ENCODE measurements at places on chromosomes 11 and 22.

DNA sequence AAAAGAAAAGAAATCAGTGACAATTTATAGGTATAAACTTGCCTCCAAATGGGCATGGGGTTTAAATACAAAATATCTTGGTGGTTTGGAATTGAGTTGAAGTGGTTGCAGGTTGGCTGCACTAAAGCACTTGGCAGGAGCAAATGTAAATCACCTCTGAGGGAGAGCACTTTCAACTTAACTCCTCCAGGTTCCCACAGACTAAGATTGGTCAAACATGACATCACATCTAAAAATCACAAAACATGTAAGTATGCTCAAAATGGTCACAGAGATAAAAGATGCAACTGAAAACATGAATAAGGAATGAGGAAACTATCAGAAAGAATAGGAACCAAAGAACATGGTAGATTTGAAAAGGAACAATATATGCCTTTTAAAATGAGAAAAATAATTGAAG, 12.3 kb upstream of the SHANK3 start:
- DNase-seq = no peak

DNA sequence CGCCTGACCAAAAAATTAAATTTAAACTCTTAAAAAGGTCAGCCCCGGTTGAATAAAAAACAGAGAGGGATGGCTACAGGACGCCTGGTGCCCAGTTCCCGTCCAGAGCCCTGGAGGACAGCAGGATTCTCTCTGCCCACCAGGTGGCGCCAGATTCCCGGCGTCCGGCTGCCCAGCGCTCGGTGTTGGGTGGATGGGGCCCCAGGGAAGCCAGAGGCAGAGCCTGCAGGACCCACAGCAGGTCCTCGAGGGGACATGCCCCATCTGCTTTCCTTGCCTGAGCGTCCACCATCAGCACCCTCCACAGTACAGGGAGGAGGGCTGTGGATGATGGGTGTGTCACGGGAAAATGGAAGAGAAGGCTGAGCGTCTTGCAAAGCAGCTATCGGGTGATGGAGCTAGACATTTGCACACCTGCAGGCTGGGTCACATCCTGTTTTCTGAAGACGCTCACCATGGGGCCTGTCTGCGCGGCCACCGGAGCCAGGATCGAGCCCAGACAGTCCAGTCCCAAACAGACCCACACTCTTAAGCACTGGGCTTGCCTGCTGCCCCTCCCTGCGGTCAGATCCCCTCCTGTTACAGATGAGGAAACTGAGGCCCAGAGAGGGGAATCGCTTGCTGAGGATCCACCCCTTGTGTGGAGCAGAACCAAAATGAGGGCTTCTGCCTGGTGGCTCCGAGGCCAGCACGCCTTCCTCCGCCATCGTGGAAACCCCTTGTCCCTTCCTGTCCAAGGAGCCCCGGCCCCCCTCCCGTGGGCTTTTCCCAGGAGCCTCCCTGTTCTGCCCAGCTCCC, 18.5 kb upstream of the CBX7 start:
- DNase-seq = peak; percentile 84

GRCh38 chr11:34501500-34501899, 12.1 kb downstream of the ELF5 start:
- no peak for DNase-seq

DNA sequence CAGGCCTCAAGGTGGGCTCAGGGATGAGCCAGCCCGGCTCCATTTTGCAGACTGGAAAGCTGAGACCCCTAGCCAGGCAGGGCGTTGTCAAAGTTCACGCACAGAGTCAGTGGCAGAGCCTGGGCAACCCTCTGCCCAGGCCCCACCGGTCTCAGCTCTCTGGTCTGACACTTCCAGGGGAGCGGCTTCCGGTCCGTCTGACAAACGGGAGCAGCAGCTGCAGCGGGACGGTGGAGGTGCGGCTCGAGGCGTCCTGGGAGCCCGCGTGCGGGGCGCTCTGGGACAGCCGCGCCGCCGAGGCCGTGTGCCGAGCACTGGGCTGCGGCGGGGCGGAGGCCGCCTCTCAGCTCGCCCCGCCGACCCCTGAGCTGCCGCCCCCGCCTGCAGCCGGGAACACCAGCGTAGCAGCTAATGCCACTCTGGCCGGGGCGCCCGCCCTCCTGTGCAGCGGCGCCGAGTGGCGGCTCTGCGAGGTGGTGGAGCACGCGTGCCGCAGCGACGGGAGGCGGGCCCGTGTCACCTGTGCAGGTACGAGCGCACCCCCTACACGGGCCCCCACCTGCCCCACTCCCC, 36.0 kb downstream of the CD6 start:
- no peak for DNase-seq

GRCh38 chr11:44324749-44325525, 15.0 kb upstream of the ALX4 start:
- DNase-seq = no peak

DNA sequence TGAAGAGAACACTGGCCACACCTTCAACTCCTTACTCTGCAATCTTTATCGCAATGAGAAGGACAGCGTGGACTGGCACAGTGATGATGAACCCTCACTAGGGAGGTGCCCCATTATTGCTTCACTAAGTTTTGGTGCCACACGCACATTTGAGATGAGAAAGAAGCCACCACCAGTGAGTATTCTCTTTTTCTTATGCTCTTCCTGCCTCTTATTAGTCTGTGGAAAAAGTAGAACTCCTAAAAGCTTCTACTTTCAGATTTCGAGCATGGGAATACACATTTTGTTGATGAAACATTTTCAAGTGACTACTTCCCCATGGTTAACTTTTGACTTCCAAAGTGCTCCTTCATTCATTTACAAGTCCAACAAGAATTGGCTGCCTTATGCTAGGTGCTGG, 20.9 kb downstream of the ALKBH3 start:
- no peak for DNase-seq

DNA sequence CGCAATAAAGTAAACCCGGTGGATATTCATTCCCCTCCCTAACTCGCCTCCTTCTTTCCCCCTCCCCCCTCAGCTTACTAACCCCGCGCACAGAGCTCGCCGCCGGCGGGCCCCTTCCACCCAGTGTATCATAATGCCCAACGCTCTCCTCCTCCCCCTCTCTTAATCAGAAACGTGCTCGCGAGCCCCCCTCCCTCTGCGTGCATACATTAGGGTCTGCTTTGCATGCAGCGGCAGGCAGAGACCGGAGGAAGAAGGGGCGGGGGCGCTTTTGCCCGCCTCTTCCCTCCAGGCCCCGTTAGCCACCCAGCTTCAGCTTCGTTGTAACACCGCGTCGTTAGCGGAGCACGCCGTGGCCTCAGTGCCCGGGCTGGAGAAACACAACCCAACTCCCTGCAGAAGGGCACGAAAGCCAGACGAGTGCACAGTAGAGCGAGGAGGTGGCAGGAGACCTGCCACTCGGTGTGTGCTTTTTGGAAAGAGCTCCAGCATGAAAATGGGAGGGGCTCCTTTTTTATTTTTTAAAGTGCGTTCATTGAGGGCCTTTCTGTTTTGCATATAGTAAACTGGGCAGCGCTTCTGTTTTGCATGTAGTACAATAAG, 901 bp upstream of the KMT2A start:
- DNase-seq = peak; percentile 98

GRCh38 chr11:9923280-9923679, 259.4 kb downstream of the SWAP70 start:
- DNase-seq = no peak

- DNase-seq = no peak
Observed at GRCh38 chr11:98800696-98801095, 220.1 kb upstream of the CNTN5 start.

DNA sequence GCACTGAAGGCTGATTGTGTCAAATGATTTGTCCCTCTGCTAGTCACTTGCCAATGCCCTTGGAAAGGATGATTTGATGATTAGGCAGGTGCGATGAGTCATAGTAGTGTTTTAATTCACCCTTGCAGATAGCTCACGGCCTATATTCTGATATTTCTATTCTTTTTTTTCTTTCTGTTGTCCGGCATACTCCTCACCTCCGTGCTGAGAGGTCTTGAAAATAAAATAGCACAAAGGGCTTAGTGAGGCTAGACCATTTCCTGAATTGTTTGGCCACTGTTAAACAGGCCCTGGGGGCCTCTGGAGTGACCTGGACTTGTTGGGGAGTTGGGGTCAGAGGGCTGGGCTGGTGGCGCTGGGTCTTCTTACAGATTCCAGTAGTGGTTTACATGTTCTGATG, 99.8 kb downstream of the ZBTB16 start:
- DNase-seq = no peak

DNA sequence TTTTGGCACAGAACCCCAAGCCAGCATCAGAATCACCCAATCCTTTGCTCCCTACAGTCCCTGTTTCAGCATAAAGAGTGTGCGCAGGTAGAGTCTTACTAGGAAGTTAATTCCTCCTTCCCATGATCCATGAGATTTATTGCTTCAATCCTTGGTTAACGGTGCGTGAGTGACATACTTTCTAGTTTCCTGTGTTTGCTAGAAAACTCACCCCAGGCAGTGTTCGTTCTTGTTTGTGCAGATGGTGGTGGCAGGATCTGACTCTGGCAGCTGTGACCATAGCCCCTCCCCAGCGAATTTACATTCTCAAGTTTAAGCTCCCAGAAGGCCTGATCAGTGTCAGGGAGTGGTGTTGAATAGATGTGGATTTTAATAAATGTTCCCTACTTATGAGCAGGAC, 106.7 kb upstream of the CCT8L2 start:
- no peak for DNase-seq

- no peak for DNase-seq
Observed at GRCh38 chr11:10909141-10909883, 51.5 kb upstream of the ZBED5 start.

GRCh38 chr22:27987557-27987956, 68.5 kb upstream of the PITPNB start:
- DNase-seq = no peak

DNA sequence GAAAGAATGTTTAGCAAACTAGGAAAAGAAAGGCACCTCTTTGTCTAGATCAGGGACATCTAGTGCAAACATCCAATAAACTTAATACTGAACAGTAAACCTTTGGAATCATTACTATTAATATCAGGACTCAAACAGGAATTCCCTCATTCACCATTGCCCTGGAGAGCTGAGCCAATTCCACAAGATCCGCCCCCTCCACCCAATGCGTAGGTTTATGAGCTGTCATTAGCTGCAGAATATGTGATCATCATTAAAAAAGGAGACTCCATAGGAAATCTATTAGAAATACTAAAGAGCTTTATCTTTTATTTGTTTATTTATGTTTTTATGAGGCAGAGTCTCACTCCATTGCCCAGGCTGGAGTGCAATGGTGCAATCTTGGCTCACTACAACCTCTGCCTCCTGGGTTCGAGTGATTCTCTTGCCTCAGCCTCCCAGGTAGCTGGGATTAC, 5.5 kb downstream of the IL17REL start:
- DNase-seq = no peak

- peak; percentile 77 for DNase-seq
Observed at GRCh38 chr22:44479662-44480061, 18.4 kb downstream of the RTL6 start.

- DNase-seq = no peak
Observed at GRCh38 chr11:69537855-69538640, 56.6 kb downstream of the LINC01488 start.

DNA sequence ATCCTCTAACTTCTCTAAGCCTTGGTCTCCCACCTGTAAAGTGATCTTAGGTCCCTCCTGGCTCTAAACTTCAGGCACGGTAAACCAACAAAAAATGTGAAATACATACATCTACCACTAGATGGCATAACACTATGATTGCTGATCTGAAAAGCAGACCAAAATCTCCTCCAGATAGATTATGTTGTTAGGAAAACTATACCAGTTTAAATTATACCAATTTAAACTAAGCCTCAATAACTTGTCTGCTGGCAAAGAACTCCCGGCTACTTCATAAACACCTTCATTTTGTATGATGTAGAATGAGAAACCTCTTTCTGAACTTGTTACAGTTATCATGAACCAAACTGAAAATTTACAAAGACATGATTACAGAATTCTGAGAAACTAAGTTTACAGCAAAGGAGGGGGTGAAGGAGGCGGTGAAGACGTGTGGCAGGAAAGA, 85.9 kb downstream of the SBF2 start:
- DNase-seq = peak; percentile 50

DNA sequence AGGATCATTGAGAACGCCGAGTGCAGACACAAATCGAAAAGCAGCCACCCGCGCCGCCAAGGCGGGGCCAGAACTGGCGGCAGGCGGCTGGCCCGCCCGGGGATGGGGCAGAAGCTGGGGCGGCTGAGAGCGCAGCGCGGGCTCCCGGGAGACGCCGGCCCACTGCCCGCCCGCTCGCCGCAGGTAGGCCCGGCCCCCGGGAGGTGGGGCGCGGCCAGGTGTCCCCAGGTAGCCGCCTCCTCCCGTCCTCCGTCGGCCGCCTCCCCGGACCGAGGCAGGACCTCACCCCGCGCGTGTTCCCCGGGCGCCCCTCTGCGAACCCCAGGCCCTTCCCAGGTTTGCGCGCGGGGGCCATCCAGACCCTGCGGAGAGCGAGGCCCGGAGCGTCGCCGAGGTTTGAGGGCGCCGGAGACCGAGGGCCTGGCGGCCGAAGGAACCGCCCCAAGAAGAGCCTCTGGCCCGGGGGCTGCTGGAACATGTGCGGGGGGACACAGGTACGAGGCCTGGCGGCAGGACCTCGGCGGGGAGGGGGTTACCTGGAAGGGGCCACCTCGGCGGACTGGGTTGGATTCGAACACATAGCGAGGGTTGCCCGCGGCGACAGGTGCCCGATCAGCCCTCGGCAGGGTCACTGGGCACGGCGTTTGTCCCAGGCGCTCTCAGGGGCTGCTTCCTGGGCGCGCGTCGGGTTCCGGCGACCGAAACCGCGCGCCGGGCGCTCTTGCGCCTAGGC, at the start of gene PRRG4:
Gene PRRG4 (plus strand): TSS at position 248 of the 733 bp plus-strand sequence. CDS start 603 bp downstream, outside the sequence.
- peak; percentile 87 for DNase-seq

- peak; percentile 43 for DNase-seq
Observed at GRCh38 chr11:8531312-8531711, 62.7 kb downstream of the STK33 start.

DNA sequence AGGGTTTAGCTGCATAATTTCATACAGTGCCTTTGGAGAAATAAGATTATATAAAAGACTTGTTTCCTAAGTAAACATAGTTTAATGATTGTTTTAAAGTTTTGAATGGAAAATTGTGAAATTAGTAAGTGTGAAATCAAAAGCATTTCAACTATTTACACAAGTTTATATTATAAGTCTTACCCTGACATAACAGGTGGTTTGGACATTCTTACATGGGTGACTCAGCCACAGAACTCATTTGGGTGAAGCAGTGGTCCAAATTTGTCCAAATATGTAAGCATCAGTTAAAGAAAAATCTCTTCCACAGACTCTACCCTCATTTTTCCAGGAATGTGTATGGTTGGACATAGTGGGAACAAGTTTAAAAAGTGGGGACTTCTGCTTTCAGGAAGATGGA, 68.0 kb downstream of the USP47 start:
- DNase-seq = no peak
